ENCODE measurements at places on chromosomes 2 and 18.

- DNase-seq, result no peak
These were observed 42.7 kb upstream of the SEMA4C start for GRCh38 chr2:96912346-96913116.

- DNase-seq, result no peak
These were observed 44.6 kb upstream of the B3GNT2 start for GRCh38 chr2:62151306-62151638.

GRCh38 chr2:113217455-113218282, 43.9 kb downstream of the PSD4 start:
- peak; percentile 83 for DNase-seq

GRCh38 chr2:108594132-108594981, 60.1 kb downstream of the LIMS1 start:
- DNase-seq, result no peak

DNA sequence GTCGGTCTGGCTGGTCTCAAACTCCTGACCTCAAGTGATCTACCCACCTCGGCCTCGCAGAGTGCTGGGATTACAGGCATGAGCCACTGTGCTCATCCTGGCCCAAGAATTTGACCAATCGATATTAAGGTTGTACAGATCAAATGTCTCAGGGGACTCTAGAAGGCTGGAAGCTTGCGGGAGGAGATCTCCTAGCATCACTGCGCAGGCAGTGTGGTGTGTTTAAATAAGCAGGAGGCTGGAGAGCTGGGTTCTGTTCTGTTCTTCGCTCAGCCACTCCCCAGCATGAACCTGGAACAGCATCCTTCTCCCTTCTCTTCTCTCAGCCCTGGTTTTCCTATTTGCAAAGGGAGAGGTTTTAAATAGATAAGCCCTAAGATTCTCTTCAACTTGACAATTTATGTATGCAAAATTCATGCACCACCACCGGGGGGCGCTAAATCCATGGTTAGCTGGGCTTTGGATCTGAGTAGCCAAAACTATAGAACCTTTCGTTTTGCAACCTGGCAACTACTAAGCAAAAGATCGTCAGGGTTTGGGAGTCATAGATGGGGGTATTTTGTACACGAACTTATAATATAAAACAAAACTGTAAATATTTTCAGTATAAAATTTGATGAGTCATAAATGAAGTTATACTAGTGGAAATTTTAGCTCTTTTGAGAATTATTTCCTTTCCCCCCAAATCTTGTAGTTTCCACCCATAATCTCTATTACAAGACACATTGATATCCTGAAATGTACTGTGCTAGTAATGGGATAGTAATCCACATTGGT, 60.6 kb downstream of the SLC16A14 start:
- peak; percentile 94 for DNase-seq

- DNase-seq, result no peak
These were observed 21.4 kb upstream of the RUFY4 start for GRCh38 chr2:218047536-218048225.

- no peak for DNase-seq
These were observed 1.1 kb upstream of the APCDD1 start for GRCh38 chr18:10453261-10453805.

Measured in endodermal cell (in vitro differentiated cells).